ENCODE measurements at places on chromosomes 1 and 21.

DNA sequence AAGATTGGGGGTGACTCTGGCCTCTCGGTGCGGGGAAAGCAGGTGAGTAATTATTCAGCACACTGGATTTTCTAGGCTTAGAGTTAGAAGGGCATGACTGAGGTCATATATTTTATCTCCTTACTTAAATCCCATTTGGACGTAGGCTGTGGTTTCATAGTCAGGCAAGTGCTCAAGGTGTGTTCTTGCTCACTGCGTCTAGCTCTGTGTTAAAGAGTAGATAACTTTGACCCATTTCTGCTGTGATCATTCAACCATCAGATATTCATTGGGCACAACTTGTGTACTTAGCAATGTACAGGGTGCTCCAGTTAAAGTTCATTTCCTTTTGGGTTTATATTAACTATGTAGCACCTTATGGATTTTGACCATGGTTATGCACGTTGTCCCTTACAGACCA lies 14.6 kb downstream of the PFKFB2 start:
- no peak for DNase-seq

DNA sequence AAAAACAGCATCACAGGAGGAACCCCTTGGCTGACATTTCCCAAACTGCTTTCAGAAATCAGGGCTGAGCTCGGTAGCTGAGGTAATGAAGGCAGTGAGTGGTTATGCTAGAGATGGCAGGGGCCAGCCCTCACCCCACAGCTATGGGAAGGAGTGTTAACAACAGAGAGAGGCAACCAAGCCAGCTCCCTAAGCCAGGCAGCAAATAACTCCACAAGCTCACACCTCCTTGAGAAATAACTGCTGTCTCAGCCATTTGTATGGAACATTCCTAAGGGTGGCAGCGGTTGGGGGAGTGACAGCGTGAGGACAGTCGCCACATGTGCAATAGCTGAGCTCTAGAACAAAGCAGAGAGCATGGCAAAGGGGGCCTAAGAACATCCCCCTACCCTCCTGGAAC lies 42.6 kb downstream of the LMX1A start:
- DNase-seq, result no peak

DNA sequence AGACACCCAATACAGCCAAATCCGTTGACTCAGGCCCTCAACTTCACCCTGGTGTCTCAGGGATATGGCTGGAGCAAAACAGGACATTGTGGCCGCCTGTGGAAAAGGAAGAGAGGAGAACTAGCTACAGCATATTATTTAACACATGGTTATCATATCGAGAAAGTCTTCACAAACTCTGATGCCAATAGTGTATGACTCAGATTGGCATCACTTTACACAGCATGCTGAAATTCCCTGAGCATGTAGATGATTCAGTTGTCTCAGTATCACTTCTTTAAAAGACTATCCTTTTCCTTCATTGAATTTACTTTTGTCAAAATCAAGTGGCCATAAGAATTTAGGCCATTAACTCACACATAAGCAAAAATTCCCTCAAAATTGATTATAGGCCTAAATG lies 20.1 kb downstream of the HSD3B2 start:
- no peak for DNase-seq

- no peak for DNase-seq
Observed at GRCh38 chr1:113802367-113803007, 9.8 kb downstream of the RSBN1 start.

- no peak for DNase-seq
Observed at GRCh38 chr1:98766255-98766654, 104.7 kb downstream of the SNX7 start.

GRCh38 chr1:86928819-86929218 lies 14.4 kb downstream of the HS2ST1 start:
- DNase-seq, result no peak

GRCh38 chr1:5889901-5890300 lies 102.3 kb downstream of the NPHP4 start:
- no peak for DNase-seq

DNA sequence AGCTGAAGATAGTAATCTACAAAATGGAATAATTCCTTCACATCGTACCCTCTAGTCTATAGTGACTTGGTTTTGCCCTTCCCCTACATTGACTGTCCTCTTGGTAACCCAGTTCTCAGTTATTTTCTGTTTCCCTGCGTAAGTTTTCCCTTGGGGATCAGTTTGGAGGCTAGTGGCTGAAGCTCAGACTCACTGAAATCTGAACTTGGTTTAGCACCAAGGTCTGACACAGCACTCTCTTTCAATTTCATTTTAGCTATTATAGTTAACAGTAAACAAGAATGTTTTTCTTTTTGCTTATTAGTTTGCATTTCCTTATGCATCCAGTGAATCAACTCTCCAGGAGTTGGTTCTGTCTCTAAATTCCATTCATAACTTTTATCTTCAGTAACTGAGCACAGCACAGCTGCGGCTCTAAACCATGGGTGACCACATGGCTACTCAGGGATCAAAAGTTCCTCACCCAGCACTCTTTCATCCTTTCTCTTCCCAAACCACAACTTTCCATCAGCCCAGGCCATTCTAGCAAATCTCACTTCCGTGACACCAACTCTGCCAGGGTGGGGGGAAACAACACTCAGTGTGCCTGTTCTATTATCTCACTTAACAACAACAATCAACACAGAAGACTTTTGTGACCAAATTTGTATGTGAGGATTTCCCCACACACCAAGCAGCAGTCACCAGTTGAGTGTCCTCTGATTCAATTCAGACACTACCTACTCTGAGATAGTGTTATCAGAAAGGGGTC lies 17.6 kb upstream of the IFI6 start:
- DNase-seq, result no peak

GRCh38 chr1:5895446-5896406 lies 96.5 kb downstream of the NPHP4 start:
- DNase-seq, result no peak

DNA sequence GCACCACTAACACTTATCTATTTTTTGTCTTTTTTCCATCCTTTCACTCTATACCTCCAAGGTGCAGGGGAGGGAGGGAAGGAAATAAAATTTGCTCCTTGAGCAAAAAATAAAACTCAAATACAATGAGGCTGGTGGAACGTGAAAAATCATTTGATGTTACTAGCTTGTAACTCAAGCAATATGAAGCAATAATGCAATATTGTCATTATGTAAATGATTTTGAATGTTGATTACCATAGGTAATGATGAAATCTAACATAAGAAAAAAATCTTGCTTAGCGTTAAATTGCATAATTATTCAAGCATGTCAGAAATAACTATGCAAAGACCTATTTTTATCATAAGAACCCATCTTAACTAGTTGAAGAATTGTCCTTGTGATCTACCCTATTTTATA lies 277.7 kb downstream of the KCTD3 start:
- no peak for DNase-seq

DNA sequence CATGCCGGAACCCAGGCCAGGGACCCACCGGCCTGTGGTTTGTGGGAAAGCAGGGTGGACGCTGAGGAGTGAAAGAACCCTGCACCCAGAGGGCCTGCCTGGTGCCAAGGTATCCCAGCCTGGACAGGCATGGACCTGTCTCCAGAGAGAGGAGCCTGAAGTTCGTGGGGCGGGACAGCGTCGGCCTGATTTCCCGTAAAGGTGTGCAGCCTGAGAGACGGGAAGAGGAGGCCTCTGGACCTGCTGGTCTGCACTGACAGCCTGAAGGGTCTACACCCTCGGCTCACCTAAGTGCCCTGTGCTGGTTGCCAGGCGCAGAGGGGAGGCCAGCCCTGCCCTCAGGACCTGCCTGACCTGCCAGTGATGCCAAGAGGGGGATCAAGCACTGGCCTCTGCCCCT lies 18.5 kb downstream of the CSF1 start:
- DNase-seq, result no peak

- no peak for DNase-seq
Observed at GRCh38 chr1:7857000-7857399, 4.1 kb upstream of the UTS2 start.

GRCh38 chr21:34074283-34075090 lies 1.1 kb downstream of the MRPS6 start:
- no peak for DNase-seq

GRCh38 chr1:101928829-101929228 lies 67.9 kb downstream of the OLFM3 start:
- DNase-seq, result no peak

- no peak for DNase-seq
Observed at GRCh38 chr1:244315996-244316395, 135.7 kb downstream of the ADSS2 start.

DNA sequence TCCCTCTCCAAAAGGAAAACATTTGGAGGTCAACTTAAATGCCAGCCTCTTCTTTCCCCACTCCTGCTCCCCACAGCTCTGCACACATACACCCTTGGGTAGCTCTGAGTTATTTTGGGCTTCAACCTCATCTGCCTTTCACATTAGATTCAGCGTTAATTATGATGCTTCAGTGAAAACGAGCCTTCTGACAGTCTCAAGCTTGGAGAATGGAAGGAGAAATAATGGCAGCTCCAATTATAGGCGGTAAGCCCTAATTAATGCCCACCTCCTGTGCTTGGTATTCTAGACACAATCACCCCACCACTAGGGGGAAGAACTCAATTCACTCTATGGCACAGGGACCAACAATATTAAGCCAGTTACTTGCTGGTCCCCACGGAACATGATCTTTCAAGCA lies 397.9 kb downstream of the BRINP2 start:
- DNase-seq, result no peak

- no peak for DNase-seq
Observed at GRCh38 chr1:1014799-1015681, 1.7 kb downstream of the ISG15 start.

- DNase-seq, result no peak
Observed at GRCh38 chr21:40706806-40707655, 139.9 kb downstream of the DSCAM start.

DNA sequence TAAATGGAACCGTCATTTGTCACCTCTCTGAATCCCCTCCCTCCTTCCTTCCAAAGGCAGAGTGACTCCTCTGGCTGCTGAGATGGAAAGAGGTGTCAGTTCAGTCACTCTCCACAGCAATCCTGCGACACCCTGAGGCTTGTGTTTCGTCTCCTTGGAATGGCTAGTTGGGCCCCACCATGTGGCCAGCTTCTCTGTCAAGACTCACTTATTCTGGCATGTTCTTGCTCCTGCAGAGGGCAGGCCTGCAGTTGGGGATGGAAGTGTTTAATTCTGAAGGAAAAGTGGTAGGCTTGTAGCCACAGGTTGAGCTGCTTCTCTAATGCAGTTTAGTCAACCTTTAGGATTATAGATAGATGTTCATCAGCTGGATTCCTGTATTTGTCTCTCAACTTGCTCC lies 149.6 kb downstream of the LMO4 start:
- no peak for DNase-seq

DNA sequence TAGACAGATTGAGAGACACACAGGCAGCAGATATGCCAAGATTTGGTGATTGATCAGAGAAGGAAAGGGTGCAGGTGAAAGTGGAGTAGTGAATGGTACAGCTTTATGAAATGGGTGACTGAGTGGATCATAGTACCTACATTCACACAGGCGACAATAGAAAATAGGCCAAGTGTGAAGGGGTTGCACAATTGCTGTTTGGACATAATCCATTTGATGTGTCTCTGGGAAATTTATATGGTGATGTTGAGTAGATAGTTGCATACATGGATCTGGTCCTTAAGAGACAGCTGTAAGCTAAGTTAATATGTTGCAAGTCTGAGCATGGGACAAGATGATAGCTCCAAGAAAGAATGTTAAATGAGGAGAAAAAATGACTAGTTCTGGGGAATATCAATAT lies 118.6 kb upstream of the COP1 start:
- no peak for DNase-seq

GRCh38 chr1:93668951-93669350 lies 12.7 kb downstream of the BCAR3 start:
- DNase-seq, result no peak

DNA sequence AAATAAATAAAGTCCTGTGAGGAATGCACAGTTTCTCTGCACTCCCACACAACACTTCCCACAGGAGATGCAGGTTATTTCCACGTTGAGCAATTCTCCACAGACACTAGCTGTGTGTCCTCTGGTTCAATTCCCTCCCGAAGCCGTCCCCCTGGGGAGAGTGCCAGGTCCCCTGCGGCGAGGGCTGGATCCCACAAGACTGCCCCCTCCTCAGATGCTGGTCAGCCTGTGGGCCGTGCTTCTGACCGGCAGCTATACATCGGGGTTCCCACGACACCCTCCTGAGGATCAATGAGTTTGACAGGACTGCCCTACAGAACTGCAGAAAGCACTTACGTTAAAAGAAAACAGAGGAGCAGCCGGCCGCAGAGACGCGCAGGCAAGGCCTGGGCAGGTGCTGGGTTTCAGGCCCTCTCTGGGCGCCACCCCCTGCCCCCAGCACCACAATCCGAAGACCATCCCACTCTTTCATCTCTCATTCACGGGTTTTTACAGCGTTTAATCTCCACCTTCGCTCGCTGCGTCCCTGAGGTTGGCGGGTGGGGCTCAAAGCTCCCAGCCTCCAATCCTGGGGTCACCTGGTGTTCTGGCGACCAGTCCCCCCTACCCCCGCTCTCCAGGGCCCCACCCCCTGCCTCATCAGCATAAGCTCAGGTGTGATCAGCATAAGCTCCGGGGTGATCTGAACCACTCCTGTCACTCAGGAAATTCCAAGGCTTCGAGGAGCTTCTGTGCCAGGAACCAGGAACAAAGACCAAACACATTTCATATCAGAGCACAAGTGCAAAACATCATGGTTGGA lies 9.3 kb downstream of the SLC35E2B start:
- DNase-seq, result peak; percentile 5

DNA sequence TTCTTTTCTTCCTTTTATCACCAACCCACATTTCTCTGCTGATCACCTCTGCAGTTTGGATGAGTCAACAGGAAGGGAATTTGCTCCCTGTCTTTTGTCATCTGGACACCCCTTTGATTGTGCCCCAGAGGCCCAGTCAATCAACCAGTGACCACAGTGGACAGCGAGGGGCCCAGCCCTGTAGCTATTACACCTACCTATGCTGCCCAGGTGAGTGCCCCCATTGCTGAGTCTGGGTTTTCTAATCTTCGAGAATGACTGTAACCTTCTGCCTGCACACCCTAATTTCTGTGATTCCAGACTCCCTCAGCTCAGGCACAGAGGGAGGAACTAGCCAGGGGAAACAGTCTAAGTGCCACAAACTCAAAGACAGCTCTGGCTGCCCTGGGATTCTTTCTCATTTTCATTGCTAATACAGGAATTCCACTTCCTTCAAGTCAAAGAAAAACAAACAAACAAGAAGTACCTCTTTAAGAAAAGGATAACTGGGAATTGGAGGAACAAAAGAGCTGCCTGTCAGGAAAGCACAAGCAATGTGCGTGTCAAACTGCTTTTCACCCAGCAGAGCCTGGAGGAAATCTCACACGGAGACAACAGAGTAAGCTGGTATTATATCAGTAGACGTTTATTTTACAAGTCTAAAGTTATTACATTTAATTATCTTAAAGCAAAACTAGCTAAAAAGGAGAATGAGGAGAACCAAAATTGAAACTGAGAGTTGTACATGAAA lies 311.1 kb downstream of the AJAP1 start:
- DNase-seq, result no peak

- DNase-seq, result no peak
Observed at GRCh38 chr1:221608835-221609320, 133.0 kb downstream of the DUSP10 start.

DNA sequence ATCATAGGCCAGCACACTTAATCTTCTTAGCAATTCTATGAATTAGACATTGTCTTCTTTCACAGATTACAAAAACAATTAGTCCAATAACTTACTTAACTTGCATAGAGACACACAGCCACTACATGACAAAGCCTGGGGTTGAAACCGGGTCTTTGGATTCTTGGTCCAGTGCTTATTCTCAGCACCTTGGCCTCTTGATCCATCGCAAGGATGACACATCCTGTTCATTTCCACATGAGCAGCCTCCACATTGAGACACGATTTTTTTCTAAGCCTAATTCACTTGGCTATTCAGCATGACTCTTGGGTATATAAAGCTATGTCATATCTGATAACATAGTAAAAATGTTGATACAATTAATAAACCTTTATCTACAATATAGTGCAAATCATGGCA lies 221.0 kb upstream of the FOXD3 start:
- DNase-seq, result no peak
